ENCODE measurements at places on chromosomes 5 and 9.

- no peak for DNase-seq
These were observed 48.4 kb downstream of the SECISBP2 start for GRCh38 chr9:89366711-89367110.

GRCh38 chr5:54828151-54828550 is 157.2 kb downstream of the ESM1 start:
- no peak for DNase-seq

DNA sequence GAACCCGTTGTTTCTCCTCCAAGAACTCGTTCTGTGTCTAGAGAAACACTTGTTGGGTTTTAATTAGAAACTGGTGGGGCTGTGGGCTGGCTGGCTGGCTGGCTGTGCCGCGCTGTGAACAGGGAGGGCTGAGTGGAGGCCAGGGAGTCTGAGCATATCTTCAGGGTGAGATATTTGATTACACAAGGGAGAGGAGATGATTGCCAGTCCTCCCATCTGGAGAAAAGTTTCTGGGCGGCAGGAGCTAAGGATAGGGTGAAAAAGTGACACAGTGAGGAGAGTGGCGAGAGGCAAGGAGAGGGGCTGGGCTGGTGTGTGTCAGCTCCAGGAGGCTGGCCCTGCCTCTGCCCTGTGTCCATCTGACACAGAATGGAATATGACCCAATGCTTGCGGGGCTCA is 63.0 kb downstream of the GDNF start:
- DNase-seq: no peak

DNA sequence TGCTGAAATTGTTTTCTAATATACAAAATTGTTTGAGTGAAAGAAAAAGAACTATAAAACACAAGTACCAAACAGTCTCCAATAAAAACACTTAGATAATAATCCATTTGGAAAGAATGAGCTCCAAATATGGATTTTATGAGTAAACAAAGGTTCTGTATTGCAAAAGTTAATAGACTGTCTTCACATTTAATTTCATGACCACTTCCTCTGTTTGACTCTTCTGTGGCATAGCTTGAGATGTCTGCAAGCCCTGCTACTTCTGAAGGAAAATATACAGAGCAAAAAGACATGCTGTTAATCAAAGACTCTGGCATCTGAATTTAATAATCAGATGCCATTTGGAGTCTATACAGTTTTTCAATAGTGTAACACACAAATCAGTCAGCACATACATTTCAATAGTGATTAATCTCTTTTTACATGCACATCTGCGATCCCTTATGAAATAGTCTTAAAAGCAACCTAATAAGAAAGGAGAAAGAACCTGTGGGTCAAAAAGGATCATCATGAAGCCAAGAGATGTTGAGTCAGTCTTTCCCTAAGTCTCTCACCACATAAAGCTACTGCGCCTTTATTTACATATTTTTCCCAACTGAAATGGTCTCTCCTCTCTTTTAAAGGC is 165.4 kb upstream of the LHFPL2 start:
- peak; percentile 60 for DNase-seq

DNA sequence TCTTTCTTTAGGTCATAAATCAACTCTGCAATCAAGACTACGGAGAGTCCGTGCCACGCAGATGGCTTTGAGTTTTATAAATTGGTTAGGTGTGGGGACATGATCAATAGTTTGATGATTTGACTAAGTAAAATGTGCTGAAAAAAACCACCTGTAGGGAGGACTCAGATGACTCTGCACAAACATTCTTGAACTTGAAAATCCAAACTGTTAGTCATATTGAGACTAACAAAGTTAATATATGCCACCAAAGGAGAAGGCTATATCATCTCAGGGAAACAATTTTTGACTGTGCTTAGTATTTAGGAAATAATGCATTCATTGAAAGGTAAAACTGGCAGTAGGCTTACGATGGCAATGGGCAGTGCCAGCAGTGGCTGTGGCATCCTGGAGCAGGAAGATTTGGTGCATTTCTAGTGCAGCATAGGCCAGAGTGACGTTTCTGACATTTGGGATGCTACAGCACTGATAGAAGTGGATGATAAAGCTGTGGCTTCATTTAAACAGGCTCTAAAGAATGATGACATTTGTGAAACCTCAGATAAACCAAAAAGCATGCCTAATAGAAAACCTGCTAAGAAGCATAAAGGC is 291.1 kb downstream of the MLLT3 start:
- DNase-seq: no peak

DNA sequence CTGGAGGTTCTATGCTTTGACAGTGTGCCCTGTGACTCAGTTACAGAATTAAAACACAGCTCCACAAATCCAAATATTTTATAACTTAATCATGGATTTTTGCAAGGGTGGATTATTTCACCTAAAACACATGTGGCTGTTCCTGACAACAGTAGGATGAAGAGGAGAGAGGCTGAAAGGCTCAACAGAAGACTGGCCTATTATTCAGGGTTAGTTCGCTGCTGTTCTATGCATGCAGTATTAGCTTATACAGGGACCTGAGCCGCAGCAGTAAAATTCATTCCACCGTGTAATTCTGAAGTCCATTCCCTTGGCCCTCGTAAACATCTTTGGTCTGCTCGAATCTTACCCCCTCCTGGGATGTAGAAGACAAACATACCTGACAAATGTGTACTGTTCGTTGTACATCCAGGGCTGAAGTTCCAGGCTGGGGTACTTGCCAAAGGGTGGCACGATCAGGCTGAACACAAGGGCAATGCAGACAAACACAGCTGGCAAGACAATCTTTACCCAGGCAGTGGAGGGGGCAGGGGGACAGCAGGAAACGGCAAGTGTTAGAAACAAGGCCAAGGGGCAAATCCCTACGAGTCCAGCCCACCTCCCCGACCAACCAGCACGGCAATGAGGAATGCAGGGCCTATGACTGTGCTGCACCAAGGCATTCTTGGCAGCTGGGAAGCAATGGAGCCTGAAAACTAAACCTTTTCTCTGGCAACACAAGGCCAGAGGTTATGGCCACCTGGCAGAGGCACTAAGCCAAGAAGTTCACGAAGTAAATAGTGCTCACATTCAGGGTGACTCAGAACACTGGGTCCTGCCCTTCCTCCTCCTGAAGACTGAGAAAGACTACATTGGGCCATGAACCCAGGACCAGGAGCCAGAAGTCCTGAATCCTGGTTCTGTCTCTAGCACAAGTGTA is 46.8 kb downstream of the NIPSNAP3B start:
- DNase-seq: no peak

GRCh38 chr5:150386024-150386855 is 26.5 kb downstream of the CD74 start:
- DNase-seq: no peak

DNA sequence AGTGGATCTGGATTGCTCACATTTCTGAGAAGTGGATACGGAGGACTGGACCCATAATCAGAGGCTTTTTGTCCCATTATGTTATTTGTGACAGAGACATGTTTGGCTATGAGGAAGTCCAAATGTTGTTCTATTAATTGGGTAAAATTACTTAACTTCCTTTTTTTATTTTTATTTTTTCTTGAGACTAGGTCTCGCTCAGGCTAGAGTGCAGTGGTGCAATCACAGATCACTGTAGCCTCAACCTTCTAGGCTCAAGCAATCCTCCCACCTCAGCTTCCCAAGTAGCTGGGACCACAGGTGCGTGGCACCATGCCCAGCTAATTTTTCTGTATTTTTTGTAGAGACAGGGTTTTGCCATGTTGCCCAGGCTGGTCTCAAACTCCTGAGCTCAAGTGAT is 11.9 kb upstream of the PGGT1B start:
- DNase-seq: no peak

GRCh38 chr5:69046375-69046957 is 47.3 kb upstream of the SLC30A5 start:
- DNase-seq: no peak

GRCh38 chr5:12313602-12314001 is 409.4 kb upstream of the CTNND2 start:
- DNase-seq: no peak

- DNase-seq: peak; percentile 4
These were observed 103.4 kb downstream of the PHF2 start for GRCh38 chr9:93679536-93680442.

Data from HAP-1 (cell line).